Right cardiac atrium (tissue), 5 donors: ENCODE measurements at places on chromosomes 11 and 22. TPM values are rescaled to one million over a fixed set of nuclear protein-coding genes. Genes with fewer than 3 reads are reported as not detected.

GRCh38 chr11:56783448-56784041 is 35.0 kb upstream of the OR9G4 start:
- no peak for DNase-seq

DNA sequence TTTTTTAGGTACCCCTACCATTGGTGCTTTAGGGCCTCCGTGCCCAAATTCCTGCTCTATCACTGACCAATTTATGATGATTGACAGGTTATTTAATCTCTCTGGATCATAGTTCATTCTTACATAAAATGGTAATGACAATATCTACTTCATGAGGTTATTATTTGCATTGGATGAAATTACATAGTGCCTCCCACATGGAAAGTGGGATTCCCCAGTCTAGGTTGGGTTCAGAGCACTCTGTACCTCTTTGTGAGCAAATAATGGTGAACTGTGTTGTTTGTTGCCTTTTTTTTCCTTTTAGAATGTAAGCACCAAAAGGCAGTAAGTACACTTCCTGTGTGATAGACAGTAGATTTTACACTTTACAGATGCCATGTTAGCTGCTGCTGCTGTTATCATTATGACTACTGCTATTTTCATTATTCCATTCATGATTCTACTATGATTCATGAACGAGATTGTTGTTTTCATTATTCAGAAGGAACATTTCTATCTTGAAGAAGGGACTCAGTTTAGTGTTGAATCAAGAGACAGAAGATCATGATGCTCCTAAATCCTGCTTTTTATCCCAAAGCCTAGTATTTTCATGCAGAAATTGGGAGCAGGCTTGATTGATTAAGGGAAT is 100.8 kb downstream of the ALX4 start:
- no peak for DNase-seq

- no peak for DNase-seq
Measured at GRCh38 chr11:36724742-36725385, 126.8 kb upstream of the RAG2 start.

DNA sequence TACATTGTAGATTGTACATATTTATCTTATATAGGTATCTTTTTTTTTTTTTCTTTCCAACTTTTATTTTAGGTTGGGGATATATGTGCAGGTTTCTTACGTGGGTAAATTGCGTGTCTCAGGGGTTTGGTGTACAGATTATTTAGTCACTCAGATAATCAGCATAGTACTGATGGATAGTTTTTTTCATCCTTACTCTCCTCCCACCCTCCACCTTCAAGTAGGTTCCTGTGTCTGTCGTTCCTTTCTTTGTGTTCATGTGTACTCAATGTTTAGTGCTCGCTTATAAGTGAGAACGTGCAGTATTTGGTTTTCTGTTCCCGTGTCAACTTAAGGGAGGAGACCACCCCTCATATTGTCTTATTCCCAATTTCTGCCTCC is 9.6 kb downstream of the C11orf96 start:
- no peak for DNase-seq

- no peak for DNase-seq
Measured at GRCh38 chr11:94025690-94026394, 4.7 kb downstream of the HEPHL1 start.

DNA sequence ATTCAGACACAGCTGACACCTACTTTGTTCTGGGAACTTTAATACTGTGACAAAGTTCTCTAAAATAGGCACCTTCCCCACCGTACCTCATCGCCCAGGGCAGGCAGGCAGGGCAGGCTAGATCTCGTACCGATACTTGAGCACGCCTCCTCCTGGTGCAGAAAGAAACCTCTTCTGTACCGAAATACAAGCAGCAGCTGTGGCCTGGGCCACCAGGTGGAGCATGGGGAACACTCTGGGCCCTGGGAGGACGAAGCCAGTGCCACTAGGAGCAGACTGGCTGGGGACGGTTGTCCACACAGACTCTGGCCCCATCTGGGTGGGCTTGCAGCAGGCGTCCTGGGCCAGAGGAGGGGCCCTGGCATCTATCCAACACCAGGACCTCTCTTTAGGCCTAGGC is 12.8 kb downstream of the PMM1 start:
- peak; percentile 85 for DNase-seq

DNA sequence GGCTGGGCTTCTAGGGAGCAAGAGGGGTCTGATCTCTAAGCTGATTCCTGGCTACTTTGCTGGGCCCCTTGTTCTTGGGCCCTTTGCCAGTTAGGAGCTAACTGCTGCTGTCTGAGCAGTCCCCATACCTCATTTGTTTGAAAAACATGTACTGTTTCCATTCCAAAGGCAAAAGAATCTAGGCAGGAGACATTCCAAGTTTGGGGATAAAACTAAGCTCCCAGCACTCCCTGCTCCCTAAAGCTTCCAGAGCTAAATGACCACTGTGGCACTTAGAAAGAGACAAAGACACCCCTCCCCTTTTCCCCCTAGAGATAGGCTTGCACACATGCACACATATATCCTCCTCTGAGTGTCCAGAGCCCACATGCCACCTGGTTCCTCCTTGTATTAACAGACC is 22.7 kb upstream of the RRM1 start:
- DNase-seq, result no peak

- DNase-seq, result no peak
Measured at GRCh38 chr11:106156290-106156937, 79.0 kb downstream of the AASDHPPT start.

GRCh38 chr11:17171343-17171742 is 36.4 kb downstream of the PIK3C2A start:
- DNase-seq, result no peak

CNTF gene
- polyA plus RNA-seq, result 0.59 TPM

MMP7 gene
- polyA plus RNA-seq, result not detected

EPS8L2 gene
- 3.1 TPM for polyA plus RNA-seq

DDI1 gene
- not detected for polyA plus RNA-seq
